Head of caudate nucleus (tissue), 42 donors: ENCODE measurements at places on chromosomes 7 and 10.
A peak's percentile ranks its signal among the peaks of the same experiment; 100 is the strongest.

DNA sequence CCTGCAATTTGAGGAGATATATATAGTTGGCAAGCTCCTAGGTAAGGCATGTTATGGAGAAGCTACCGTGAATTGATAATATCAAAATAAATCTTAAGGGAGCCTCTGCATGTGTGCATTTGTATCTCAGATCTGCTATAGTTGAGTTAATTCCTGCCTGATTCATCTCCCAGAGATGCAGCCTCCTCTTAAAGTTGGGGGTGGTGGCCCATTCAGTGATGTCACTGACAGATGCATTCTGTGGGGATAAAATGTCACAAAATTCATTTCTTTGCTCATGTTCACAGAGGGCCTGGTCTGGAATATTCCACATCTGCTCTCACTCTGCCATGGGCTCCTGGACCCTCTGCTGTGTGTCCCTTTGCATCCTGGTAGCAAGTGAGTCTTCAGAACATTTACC, 185.8 kb upstream of the PRSS1 start:
- peak; percentile 55 for DNase-seq

- DNase-seq = no peak
These were observed 9.7 kb upstream of the MSMB start for GRCh38 chr10:46055771-46056170.

- DNase-seq = no peak
These were observed 52.2 kb downstream of the IGF2BP3 start for GRCh38 chr7:23418046-23418445.

DNA sequence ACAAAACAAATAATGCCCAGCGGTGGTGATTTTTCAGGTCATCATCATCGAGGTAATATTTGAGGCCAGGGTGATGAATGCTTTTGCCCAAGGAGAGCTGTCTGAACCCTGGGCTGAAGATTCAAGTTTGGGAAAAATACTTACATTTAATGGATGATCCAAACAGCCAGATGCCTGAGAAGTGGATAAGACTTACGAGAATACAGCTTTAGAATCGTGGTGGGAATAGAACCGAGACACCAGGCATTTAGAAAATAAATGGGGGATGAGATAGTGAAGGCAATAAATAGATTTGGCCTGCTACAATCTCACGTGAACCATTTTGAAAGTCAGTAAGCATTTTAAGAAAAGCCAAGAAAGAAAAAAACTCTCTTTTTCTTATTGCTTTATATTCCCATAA, 12.2 kb upstream of the PROSER2 start:
- DNase-seq = no peak

DNA sequence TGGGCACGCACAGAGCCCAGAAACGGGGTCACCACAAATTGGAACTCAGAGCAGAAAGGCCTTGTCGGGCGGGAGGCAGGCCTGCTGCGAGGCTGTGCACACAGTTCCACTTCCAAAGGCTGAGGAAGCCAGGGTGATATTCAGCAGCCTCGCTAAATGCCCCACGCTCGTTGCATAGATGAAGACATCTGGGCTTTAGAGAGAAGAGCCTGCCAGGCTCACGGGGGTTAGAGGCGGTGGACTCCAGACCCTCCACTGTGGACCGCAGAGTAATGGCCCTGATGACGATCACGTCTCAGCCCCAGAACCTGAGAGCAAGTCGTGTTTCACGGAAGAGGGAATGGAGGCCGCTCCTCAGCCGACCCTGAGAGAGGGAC, 104.2 kb downstream of the DNAJB6 start:
- DNase-seq = no peak

GRCh38 chr10:71052076-71052660, 160.2 kb upstream of the UNC5B start:
- no peak for DNase-seq

DNA sequence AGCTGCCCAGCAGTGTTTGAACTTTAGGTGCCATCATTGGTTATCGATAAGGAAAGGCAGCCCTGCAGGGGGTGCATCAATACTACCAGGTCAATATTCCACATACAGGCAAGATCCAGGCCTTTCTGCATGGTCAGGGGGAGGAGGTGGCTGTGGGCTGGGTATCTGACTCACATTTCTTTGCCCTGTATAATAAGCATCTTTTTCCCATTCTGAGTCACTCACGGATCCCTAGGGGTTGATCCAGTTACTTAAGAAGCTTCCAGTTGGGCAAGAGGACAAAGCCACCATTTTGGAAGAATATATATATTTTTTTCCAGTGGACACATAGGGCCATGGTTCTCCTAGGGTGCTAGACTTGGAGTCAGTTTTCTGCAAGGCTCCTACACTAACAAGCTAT, 114.2 kb upstream of the HABP2 start:
- DNase-seq = no peak

- no peak for DNase-seq
These were observed 496 bp downstream of the BRI3 start for GRCh38 chr7:98281757-98282606.

DNA sequence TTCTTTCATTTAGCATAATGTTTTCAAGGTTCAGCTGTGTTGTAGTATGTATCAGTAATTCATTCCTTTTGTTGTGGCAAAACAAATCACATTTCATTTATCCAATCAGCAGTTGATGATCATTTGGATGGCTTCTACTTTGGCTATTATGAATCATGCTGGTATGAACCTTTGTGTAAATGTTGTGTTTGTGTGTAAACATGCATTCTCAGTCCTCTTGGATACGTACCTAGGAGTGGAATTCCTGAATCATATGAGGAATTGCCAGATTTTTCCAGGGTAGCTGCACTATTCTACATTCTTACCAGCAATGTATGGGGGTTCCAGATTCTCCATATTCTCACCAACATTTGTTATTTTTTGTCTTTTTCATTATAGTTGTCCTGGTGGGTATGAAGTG, 578.5 kb upstream of the MKI67 start:
- no peak for DNase-seq

GRCh38 chr10:101559596-101560297, 28.3 kb downstream of the POLL start:
- no peak for DNase-seq

- DNase-seq = no peak
These were observed 130.9 kb downstream of the RSU1 start for GRCh38 chr10:16686054-16686902.

GRCh38 chr7:155296788-155297516, 726 bp upstream of the INSIG1 start:
- DNase-seq = peak; percentile 41

DNA sequence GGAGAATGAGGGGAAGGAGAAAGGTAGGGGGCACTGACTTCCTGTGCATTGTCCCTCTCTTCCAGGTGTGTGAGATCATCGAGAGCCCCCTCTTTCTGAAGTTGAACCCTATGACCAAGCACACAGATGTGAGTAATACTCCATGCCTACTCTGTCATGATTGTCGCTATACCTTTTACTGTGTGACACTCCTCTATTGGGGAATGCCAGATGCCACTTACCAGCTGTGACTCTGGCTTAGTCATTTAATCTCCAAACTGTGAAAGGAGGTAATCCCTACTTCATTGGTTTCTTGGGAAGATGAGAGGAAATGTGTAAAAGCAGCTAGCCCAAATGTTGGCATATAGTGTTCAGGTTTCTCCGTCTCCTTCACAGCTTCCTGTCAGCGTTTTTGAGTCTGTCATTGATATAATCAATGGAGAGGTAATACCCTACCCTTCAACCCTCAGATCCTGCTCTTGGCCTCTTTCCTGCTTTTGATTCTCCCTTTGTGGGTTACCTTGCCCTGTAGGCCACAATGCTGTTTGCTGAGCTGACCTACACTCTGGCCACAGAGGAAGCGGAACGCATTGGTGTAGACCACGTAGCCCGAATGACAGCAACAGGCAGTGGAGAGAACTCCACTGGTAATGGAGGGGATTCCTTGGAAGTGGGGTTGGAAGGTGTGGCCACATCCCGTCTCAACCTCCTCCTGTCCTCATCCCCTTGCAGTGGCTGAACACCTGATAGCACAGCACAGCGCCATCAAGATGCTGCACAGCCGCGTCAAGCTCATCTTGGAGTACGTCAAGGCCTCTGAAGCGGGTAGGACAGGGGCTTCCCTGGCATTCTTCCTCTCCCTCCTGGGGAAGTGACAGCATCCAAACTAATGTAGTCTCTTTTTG, 2.0 kb downstream of the COPS6 start:
- no peak for DNase-seq

DNA sequence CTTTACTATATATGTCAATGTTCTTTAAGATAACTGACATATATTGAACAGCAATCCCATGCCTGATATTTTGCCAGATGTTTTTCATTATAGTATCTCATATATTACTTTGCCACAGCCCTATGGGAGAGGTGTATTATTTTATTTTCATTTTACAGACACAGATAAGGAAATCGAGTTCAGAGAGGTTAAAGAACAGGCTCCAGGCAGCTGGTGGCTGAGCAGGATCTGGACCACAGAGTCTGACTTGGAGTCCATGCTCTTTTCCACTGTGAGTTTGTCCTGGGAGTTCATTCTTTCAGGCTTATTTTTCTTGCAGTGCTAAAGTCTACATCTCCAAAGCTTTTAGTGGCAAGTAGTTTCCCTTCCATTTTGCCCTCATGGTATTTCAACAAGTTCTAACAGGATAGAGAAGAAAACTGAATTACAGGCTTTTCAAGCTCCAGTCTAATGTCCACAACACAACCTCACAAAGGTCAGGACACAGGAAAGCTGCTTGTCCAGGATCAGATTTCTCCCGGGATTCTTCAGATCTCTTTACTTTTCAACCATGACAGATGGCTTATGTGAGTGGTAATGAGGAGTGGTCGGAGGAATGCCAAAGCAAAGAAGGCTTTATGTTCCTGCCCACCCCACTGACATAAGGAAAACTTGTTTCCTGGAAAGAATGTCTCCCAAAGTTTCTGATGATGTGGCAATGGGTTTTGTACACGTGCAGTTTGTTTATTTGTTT, 13.1 kb upstream of the SLC35B4 start:
- DNase-seq = no peak

GRCh38 chr7:80651471-80651870, 13.0 kb downstream of the CD36 start:
- DNase-seq = no peak

- DNase-seq = no peak
These were observed 11.7 kb upstream of the ARPC1B start for GRCh38 chr7:99362801-99363200.

DNA sequence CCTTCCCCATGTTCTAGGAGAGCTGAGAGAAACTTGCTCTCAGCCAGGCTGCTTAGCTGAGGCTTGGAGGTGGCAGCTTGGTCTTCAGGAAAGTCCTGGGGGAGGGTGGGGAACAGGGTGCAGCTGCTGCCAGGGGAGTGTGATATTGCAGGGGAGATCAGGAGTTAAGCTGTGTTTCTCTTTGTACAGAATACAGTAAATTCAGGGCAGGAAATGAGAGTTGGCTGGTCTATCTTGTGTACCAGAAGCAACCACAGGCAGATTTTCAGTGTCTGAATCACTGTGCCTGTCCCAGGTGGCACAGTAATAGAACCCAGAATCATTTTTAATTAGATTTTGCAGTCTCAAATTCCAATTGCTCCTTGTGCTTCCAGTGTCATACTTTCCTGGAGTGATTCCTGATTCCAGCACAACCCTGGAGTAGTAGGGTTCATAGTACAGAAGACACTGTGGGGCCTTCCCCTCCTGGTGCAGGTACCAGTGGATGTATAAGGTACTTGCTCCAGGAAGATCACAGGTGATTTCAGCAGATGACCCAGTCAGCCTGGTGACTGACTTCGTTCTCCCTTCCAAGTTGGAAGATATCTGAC, 94.0 kb upstream of the TARP start:
- no peak for DNase-seq

DNA sequence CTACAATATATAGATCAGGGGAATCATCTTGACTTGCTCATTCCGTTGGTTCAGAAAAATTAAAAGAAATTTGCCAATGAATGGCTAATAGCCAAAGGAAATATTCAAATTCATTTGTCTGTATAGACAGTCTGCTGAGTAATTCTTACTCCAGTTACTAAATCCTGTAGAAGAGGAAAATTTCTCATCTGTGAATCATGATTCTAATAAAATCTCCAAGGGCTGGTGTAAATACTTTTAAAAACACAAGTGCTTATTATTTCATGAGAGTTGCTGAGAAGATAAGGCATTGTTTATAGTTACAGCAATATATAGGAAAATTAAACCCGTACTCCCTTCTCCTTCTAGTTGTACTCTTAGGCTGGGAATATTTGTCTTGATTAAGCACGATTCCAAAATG, 53.0 kb downstream of the WNT2 start:
- no peak for DNase-seq

DNA sequence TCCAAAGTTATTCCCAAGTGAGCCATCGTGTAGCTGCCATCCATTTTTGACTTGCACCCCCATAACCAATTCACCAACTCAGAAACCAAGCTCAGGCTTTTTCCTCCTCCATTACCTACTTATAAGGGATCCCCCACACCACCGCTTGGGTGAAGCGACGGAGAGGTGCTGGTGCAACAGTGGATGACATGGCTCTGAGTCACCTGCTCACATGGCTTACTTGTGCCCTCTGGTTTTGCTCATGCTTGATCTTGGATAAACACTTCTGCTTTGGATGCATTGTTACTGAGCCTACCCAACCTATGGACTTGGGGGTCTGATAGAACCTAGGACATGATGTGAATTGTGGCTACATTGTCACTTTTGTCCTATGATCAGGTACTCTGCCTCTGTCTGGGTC, 12.0 kb upstream of the AKR1B1 start:
- DNase-seq = no peak
